SHP77 treated with DMSO at 0.1 percent for 48 hours (cell line): ENCODE measurements at places on chromosomes 2 and 18.
A peak's percentile ranks its signal among the peaks of the same experiment; 100 is the strongest.

DNA sequence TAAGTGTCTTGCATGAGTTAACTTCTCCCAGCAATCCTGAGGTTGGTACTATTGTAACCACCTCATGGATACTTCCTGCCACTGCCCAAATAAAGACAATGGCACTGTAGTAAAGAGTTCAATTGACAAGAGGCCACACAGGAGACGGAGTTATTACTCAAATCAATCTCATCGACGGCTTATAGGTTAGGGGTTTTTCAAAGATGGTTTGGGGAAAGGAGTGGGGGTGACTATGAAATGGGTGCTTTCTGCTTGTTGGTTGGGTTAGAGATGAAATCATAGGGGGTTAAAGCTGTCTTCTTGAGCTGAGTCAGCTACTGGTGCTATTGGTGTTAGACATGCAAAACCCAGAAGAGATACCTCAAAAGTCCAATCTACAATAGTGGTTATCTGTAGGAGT, 1258.0 kb upstream of the ZEB2 start:
- DNase-seq, result no peak

GRCh38 chr2:146701183-146701582, 1143.6 kb upstream of the ACVR2A start:
- no peak for DNase-seq

- DNase-seq, result no peak
Measured at GRCh38 chr2:3758906-3759305, 55.5 kb downstream of the DCDC2C start.

- DNase-seq, result no peak
Measured at GRCh38 chr2:181356526-181357130, 100.6 kb upstream of the ITGA4 start.

DNA sequence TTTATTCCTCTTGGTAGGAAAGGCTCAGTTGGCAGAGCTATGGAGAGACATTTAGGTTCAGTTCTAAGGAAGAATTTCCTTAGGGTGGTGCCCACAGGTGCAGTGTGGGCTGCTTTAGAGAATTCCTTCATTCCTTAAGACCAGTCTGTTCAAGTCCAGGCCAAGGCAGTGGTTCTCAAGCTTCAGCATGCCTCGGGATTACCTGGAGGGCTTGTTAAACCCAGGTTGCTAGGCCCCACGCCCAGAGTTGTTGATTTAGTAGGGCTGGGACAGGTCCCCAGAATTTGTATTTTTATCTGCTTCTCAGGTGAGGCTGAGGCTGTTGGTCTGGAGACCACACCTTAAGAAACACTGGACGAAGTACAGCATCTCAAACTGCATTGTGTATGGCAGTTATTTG, 68.9 kb downstream of the CERS6 start:
- no peak for DNase-seq

DNA sequence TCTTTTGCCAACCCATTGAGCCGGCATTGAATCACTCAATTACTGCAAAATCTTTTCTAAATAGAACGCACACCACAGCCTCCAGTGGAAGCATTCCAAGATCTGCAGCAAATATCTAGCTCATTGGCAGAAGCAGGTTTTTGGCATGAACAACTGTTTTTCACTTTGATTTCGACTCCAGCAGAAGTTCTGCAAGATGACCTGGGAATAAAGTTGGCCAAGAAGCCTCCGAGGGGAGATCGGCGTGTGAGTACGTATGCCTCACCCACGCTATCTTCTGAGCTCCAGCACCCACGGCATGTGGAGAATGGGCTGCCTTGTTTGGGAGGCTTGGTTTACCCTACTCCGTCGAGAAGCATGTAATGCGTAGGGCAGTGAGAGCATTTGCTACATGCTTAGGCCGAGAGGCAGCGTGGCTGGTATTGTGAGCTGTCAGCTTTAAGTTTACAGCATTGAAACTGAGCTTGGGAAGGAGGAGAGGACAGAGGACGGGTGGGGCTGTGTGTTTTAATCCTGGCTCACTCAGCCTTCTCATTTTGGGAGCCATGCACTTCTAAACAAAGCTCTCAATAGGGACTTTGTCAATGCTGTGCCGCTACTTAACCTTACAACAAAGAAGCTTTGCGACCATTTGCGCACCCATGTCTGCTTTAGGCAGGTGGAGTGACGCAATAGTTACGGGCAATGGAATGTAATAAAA, 10.5 kb downstream of the PCARE start:
- no peak for DNase-seq

GRCh38 chr2:53460347-53460746, 307.3 kb upstream of the CHAC2 start:
- peak; percentile 77 for DNase-seq

DNA sequence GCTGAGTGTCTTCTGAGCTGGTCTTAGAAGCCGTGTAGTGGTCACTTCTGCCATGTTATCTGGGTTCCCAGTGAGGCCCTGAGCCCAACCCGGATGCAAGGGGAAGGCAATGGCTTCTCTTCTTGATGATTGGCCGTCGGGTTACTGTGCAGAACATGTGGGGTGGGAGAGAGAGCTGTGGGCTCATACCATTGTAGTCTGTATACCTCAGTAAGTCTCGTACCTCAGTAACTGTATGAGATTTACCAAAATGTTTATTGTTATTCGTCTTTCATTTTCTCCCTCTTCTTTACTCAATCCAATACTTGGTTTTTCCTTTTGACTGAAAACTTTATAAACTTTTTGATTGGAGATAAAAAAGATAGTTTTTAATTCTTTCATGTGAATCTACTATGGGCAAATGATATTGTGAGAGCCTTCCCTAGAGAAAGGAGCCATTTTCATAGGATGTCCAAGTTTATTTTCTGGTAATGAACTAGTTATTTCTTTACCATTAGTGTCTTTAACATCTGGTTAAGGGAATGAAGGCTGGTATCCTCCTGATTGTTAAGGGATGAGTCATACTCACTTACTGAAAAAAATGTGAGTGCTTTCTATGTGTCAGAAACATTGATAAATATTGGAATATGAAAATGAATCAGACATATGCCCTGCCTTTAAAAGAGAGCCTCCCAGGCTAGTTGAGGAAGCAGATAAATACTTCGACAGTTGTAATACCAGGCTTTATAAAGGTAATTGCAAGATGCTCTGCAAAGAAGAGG, 129.9 kb downstream of the PRPF40A start:
- DNase-seq, result no peak

- DNase-seq, result no peak
Measured at GRCh38 chr2:216327447-216327935, 44.8 kb downstream of the MARCHF4 start.

DNA sequence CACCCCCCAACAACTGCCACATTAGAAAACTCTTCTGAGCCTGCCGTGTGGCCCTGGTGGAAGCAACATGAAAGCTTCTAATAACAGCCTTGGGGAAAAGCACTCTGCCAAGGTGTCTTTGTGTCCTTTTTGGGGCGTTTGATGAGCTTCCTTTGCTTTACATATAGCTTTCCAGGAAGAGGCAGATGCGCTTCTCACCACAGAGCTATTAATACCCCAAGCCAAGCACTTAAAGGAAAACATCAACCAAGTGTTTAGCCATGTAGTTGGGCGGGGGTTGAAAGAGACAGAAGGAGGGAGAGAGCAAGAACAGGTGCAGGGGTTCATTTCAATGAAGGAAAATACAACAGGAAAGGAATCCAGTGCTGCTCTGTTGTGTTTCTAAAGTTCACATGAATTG, 176.1 kb downstream of the VAPA start:
- DNase-seq, result no peak

GRCh38 chr18:820591-821165, 8.6 kb upstream of the YES1 start:
- DNase-seq, result no peak

DNA sequence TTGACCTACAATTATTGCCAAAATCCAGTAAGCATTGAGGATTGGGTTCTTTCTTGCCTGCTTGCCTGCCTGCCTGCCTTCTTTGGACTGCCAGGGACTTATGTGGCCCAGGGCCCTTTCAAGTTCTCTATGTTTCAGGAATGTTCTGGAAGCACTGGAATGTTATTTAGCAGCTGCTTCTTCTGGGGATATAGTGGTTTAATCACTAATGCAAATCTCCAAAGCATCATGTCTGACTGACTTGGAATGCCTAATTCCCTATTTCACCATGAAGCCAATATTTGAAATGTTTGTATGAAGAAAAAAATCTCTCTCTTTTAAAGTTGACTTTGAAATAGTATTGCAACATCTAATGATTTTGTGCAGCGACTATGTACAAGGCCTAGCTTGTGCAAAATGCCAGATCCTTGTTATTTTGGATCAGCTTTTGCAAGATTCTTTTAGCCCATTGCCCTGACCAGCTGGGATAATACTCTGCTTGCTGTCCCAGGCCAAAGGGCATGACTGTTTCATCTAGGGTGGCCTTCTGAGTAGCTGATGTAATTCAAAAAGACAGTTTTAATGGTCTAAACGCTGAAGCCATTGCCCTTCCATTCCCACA, 204.6 kb downstream of the RND3 start:
- no peak for DNase-seq

DNA sequence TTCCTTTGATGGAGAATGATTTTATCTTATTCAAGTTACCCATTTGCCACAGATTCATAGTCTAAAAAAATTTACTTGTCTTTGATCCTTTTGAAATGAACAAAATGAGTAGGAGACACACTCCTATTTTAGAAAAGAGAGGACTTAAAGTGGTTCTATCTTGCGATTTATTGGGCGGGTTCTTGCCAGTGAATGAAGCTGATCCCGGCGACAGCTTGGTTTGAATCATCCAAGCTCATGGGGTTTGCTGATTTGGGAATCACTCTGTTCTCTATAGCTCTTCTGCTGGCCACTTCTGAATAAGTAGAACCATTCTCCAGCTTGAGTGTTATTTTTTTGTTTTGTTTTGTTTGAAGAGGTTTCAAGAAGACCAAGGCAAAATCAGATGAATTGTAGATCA, 25.5 kb upstream of the PPP1CB start:
- no peak for DNase-seq

GRCh38 chr18:2529154-2529553, 42.2 kb downstream of the METTL4 start:
- no peak for DNase-seq

DNA sequence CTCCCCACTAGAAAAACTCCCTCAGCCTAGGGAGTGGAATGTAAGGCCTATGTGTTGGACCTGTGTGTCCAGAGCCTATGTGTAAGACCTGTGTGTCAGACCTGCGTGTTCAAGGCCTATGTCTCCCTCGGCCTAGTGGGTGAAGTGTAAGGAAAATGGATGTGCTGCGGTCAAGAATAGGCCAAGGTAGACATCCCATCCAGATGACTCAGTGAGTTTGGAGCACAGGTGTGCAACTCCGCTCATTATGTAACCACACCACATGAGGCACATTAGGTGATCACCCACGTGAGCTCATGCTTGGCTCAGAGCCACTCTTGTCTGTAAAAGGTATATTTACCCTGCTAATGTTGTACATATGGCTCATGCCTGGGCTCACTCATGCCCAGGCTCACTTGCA, 565.3 kb upstream of the CRIM1 start:
- no peak for DNase-seq

DNA sequence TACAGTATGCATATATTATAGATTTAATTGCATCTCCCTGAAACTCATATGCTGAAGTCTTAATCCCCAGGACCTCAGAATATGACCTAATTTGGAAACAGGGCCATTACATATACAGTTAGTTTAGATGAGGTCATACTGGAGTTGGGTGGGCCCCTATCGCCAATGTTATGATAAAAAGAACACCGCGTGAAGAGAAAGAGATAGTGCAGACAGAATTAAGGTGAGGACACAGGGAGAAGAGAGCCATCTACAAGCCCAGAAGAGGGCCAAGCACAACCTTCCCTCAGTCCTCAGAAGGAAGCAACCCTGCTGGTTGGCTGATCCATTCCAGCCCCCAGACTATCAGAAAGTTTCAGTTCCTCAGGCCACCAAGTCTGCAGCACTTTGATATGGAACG, 311.9 kb upstream of the RAB6C start:
- DNase-seq, result no peak

DNA sequence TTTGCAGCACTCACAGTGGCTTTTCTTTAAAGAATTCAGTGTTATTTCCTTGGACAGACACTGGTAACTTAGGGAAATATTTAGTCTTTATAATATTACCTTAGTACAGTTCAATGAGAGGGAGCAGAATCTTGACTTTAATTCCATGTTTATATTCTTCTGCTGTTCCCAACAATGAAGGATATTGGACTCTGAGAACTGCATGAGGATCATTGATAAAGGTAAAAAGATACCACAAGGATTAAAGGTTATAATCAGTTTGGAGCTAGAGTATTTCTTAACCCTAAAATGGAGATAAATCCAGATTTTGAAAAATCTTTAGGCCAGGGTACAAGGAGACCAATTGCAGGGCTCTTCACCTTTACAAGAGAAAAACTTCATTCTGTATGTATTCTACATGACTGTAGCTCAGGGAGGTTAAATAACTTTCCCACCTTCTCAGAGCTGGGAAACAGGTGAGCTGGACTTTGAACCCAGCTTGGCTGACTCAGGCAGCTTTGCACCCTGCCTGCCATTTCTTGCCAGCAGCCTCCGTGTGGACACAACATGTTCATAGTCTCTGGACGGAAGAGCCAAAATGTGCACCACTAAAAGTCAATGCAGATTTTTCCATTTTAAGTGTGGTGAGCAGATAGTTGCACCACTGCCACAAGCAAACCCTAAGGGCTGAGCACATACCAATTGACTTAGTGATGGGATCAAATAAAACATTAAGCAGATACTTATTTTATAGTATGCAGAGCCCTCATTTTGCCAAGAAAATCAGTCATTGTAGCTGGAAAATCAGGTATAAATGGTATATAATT, 26.7 kb downstream of the UPP2 start:
- DNase-seq, result no peak

DNA sequence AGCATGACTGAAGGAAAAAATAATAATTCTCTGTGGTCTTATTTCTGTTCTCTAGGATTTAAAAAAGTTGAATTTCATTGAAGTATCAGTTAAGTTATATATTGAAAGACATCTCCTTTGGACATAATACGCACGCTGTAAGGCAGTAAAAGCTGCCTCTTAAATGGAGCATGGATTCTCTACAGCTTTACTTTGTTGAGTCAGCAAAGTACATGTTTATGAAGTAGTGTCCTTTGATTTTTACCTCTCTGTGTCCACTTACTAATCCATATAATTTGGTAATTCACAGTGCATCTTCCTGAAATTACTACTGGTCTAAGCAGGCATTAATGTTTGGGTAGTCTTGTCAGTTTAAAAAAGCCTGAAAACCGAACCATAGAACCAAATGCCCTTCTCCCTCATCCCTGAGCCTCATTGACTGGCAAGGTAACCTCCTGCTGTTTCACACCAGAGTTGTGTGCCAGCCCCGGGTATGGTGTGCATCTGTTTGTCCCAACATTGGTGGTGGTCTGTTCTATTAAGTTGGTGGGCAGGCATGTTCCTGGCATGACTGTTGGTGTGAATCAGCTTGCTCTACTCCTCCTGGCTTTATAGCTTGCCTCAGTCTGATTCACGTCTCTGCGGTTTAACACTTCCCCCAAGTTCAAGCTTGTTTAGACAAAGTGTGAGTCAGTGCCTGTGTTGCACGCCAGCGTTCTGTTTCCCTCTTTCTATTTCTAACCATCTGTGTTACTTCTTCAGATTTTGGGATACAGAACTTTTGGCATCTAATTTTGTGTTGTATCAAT, 71.0 kb upstream of the ITM2C start:
- no peak for DNase-seq

GRCh38 chr2:172877826-172878225, 142.2 kb downstream of the RAPGEF4 start:
- no peak for DNase-seq

GRCh38 chr2:158560259-158560658, 103.5 kb downstream of the PKP4 start:
- no peak for DNase-seq

- no peak for DNase-seq
Measured at GRCh38 chr2:236975766-236976165, 109.9 kb upstream of the COPS8 start.
